H1 (cell line): ENCODE measurements at places on chromosomes 12 and 14.

- no peak for DNase-seq
- no peaks in the 10 kb centered on the region for H3K27me3 ChIP-seq
- no peak overlapping the region for H3K27ac ChIP-seq
- H3K36me3 ChIP-seq: no peaks in the 10 kb centered on the region
Measured at GRCh38 chr14:24705840-24706239, 71.8 kb upstream of the GZMB start.

GRCh38 chr14:92680781-92681650 lies 67.4 kb downstream of the LGMN start:
- no peak overlapping the region for H3K4me3 ChIP-seq
- no peak overlapping the region for H3K27ac ChIP-seq
- H3K27me3 ChIP-seq: no peaks in the 10 kb centered on the region
- peak; percentile 50 for DNase-seq
- H3K36me3 ChIP-seq: no peaks in the 10 kb centered on the region

GRCh38 chr12:47249719-47250357 lies 170.1 kb upstream of the AMIGO2 start:
- no peak overlapping the region for H3K4me3 ChIP-seq
- H3K27ac ChIP-seq: no peak overlapping the region
- H3K36me3 ChIP-seq: no peaks in the 10 kb centered on the region
- no peak for DNase-seq
- no peaks in the 10 kb centered on the region for H3K27me3 ChIP-seq
- no peaks in the 10 kb centered on the region for H3K4me1 ChIP-seq

- H3K27me3 ChIP-seq: no peaks in the 10 kb centered on the region
- peak; percentile 37 for DNase-seq
- no peak overlapping the region for H3K27ac ChIP-seq
- no peaks in the 10 kb centered on the region for H3K4me1 ChIP-seq
Measured at GRCh38 chr14:105974902-105975301, 448.5 kb downstream of the TMEM121 start.

GRCh38 chr12:8612629-8613028 lies at the start of gene AICDA:
TSS of gene AICDA (minus strand) at chr12:8612859. CDS start at chr12:8612767, 92 bp downstream.
- no peak within 1 kb of the TSS for H3K4me3 ChIP-seq
- H3K27ac ChIP-seq: no peak within 1 kb of the TSS
- no peaks in the 10 kb centered on the region for H3K36me3 ChIP-seq
- H3K27me3 ChIP-seq: no peaks in the 10 kb centered on the region

DNA sequence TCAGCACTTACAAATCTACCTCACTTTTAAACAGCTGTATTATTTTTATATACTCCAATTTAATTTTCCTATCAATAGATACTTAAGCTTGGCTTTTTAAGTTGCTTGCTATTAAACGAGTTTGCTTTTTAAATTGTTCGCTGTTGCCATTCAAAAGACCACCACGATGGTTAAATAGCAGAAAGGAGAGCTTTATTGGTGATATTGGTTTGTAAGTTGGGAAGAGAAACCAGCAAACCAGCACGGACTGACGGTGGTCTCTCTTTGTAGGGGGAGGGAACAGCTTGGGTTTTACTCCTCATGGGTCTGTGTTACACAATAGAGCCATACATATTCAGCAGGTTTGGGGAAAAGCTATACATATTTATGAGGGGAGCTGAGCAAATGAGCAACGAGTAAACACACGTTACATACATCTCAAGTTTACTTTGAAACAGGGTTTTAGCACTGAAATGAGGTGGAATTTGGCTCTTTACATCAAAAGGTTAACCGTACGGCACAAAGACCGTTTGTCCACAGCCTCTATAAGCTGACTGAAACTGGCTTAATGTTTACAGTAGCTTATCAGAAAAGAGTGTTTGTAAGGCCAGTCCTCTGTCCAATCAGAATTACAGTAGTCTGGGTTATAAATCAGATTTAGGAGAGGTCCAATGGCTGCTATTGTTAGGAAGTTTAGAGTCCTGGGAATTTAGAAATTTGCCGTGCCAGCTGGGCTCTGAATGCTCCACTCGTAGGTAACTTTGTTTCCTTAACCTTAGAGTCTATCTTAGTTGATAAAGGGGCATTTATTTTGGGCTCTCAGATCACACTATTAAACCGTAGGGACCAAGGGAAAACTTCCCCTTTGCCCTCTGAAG lies 69.7 kb upstream of the DHRS4 start:
- no peak overlapping the region for H3K27ac ChIP-seq
- no peaks in the 10 kb centered on the region for H3K27me3 ChIP-seq
- no peaks in the 10 kb centered on the region for H3K36me3 ChIP-seq
- no peaks in the 10 kb centered on the region for H3K4me1 ChIP-seq
- DNase-seq: no peak

GRCh38 chr14:41355866-41356265 lies 250.8 kb upstream of the LRFN5 start:
- no peaks in the 10 kb centered on the region for H3K4me1 ChIP-seq
- no peak for DNase-seq
- H3K36me3 ChIP-seq: no peaks in the 10 kb centered on the region
- H3K27ac ChIP-seq: no peak overlapping the region
- no peaks in the 10 kb centered on the region for H3K27me3 ChIP-seq
- H3K4me3 ChIP-seq: no peak overlapping the region

DNA sequence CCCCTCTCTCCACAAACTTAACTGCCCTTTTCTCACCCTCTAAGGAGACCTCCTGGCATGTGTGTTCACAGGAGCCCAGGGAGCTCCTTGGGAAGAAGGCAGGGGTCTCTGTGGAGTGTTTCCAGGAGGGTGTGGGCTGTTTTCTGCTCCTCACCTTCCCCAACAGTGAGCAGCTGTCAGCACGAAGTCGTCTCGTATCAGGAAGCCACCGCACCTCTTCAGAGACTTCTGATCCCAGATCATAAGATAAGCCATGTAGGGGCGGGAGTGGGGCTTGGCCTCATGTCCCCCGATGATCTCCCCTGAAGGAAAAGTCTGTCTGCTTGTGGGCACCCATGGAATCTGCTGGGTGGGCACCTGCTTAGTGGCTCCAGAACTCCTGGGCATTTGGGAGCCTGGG lies 1.2 kb downstream of the GZMB start:
- H3K27ac ChIP-seq: no peak overlapping the region
- no peaks in the 10 kb centered on the region for H3K27me3 ChIP-seq
- no peaks in the 10 kb centered on the region for H3K4me1 ChIP-seq
- DNase-seq: no peak
- H3K36me3 ChIP-seq: no peaks in the 10 kb centered on the region
- H3K4me3 ChIP-seq: no peak overlapping the region

- no peak for DNase-seq
- no peaks in the 10 kb centered on the region for H3K36me3 ChIP-seq
- no peak overlapping the region for H3K27ac ChIP-seq
- H3K4me1 ChIP-seq: no peaks in the 10 kb centered on the region
Measured at GRCh38 chr12:84954415-84954814, 41.8 kb upstream of the SLC6A15 start.

DNA sequence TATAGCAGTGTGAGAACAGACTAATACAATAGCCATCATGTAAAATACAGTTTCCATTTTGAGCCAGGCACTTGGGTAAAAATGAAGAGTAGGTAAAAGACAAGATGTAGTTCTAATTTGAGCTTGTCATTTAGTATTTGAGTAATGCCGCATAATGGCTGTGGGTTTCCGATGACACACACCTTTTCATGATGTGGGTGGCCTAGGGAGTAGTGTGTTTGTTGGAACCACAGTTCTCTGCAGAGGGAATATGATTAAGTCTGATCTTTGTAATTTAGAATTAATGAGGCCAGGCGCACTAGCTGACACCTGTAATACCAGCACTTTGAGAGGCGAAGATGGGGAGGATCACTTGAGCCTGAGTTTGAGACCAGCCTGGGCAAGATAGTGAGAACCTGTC lies 61.8 kb downstream of the RCOR1 start:
- no peaks in the 10 kb centered on the region; the same call in 1 of the 2 replicates for H3K4me1 ChIP-seq
- H3K4me3 ChIP-seq: no peak overlapping the region
- no peak overlapping the region for H3K27ac ChIP-seq
- H3K27me3 ChIP-seq: no peaks in the 10 kb centered on the region

DNA sequence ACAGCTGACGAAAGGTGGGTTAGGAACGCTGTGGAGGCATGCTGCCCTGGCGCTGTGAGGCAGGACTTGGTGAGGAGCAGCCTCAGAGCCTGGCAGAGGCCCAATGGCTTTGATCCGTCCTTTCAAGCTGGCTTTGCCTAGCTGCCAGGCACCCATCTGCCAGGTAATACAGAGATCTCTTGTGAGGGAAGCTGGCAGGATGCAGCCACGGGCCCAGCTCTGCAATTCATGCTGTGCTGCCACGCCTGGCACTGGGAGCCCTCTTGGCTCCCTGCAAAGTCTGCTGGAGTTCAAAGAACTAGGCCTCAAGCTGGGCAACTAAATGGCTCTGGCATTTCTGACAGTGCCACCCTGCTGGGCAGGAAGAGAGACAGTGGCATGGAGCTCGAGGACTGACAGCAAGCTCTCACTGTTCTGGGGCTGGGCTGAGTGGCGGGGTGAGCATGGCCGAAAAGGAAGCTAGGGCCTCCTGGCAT lies 18.7 kb downstream of the IQSEC3 start:
- DNase-seq: no peak
- H3K27me3 ChIP-seq: no peaks in the 10 kb centered on the region; the same call in 1 of the 2 replicates
- H3K36me3 ChIP-seq: no peaks in the 10 kb centered on the region
- H3K4me3 ChIP-seq: no peak overlapping the region
- no peak overlapping the region for H3K27ac ChIP-seq

DNA sequence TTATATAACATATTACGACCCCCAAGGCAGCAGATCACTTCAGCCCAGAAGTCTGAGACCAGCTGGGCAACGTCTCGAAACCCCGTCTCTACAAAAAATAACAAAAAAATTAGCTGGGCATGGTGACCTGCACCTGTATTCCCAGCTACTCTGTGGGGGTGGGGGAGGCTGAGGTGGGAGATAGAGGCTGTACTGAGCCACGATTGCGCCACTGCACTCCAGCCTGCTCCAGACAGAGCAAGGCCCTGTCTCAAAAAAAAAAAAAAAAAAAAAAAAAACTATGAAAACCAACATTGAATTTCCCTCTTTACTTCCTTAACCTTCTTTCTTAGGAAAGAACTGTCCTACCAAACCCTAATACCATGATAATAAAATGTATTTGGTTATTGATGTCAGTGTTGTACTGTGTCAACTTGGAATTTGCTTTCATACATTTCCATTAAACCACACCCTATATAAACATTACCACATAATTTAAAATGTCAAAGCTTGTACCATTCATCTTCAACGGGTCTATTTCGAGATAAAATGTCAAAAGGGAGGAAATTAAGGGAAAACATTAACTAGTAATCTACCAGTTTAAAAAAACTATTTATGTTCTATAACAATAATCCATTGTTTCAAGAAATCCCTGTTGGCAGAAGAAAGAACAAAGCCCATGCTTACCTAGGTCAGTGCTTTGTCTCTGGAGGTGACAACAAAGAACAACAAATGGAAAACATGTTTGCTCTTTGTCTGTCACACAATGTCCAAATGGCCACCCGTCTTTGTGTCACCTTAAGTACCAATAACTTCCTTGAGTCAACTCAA lies 17.4 kb downstream of the GALNT4 start:
- no peak overlapping the region for H3K4me3 ChIP-seq
- H3K27me3 ChIP-seq: no peaks in the 10 kb centered on the region
- no peak overlapping the region for H3K27ac ChIP-seq
- no peaks in the 10 kb centered on the region for H3K36me3 ChIP-seq
- H3K4me1 ChIP-seq: no peaks in the 10 kb centered on the region

GRCh38 chr12:15534322-15534721 lies 212.0 kb downstream of the PTPRO start:
- H3K4me3 ChIP-seq: no peak overlapping the region
- no peak for DNase-seq
- no peaks in the 10 kb centered on the region for H3K4me1 ChIP-seq

GRCh38 chr14:26199096-26199495 lies 398.7 kb downstream of the NOVA1 start:
- H3K4me1 ChIP-seq: no peaks in the 10 kb centered on the region
- H3K27me3 ChIP-seq: no peaks in the 10 kb centered on the region
- H3K27ac ChIP-seq: no peak overlapping the region
- no peak for DNase-seq

DNA sequence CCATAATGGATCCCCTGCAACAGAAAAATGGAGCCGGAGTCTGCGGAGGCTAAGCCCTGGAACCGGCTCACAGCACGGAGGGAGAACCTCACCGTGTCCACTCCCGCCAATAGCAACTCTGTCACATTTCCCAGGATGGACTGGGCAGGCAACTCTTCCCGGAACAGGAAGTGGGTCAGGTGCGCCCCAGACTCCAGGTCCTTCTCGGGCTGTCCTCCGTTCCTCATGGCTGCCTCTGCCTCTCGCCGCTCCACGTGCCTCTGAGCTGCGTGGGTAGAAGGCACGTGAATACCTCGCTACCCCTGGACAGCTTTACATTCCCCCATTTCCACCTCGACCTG lies 2.2 kb downstream of the CYP27B1 start:
- no peak overlapping the region for H3K27ac ChIP-seq
- H3K4me3 ChIP-seq: peak overlapping the region; percentile 65
- peaks cover 39% of the 10 kb centered on the region for H3K27me3 ChIP-seq
- H3K36me3 ChIP-seq: peaks cover 12% of the 10 kb centered on the region

GRCh38 chr12:89552376-89552775 lies 26.5 kb upstream of the POC1B start:
- no peaks in the 10 kb centered on the region for H3K27me3 ChIP-seq
- DNase-seq: no peak
- H3K27ac ChIP-seq: no peak overlapping the region
- no peak overlapping the region for H3K4me3 ChIP-seq

DNA sequence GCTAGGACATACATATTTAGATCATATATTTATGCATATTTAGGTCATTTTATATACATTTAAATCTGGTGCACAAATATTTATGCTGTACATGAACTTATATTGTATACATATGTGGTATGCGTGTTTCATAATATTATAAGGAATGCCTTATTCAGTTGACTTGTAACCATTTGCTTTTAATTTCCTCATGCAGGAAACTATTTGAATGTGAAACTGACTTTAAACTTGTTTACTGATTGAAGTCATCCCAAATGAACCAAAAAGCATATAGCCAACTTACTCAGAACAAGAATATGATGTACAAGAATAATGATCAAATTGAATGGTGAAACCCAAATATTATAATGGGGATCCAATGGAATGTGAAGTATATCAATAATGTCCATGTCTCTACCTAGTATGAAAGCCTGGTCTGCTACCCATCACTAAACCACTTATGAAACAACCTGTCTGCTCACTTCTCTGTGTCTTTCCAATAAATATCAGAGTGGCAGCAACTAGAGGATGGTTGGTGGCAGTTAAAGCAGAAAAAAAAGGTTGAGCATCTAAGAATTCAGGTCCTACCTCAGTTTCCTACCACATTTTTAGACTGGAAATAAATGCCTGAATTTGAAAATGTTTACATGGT lies 38.3 kb downstream of the RPS6KA5 start:
- H3K27me3 ChIP-seq: no peaks in the 10 kb centered on the region
- DNase-seq: no peak
- H3K36me3 ChIP-seq: no peaks in the 10 kb centered on the region
- H3K4me1 ChIP-seq: no peaks in the 10 kb centered on the region
- H3K4me3 ChIP-seq: no peak overlapping the region
